Stimulated activated CD8-positive, alpha-beta memory T cell treated with anti-CD3 and anti-CD28 coated beads, Interleukin-7, amount 100 ng/mL, for 1 hour (primary cell): ENCODE measurements at places on chromosomes 4 and X.

DNA sequence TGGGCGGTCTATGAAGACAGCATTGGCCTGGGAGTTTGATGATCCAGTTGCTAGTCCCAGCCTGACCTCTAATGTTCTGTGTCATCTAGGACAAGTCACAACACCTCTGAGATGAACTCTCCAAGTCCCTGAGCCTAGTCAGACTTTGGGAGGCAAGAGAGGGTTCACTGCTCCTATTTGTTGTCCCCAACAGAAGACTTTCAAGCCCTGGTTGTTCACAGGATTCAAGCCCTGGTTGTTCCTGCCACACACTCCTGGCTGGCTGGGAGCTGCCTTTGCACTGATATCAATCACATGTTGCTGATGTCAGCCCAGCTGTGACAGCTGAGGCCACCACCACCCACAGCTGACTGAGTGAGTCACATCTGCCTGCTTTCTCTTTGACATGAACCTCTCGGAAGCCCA is 253.2 kb upstream of the RASGEF1B start:
- no peak for DNase-seq

DNA sequence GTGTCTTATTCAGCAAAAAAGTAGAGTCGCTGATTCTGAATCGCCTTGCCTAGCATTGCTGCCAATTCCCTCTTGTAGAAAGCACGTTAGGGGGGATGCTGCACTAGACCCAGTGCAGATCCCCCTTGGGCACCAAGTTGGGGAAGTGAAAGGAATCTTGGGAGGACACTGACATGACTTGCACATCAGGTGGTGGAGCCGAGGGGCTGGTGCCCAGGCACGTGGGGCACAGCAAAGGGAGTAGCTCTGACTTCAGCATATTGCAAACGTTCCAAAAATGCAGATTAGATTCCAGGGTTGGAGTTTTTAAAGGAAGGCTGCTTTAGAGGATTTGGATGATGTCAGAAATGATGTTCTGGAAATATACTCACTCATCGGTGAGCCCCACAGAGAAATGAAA is 47.4 kb upstream of the GPM6B start:
- no peak for DNase-seq

DNA sequence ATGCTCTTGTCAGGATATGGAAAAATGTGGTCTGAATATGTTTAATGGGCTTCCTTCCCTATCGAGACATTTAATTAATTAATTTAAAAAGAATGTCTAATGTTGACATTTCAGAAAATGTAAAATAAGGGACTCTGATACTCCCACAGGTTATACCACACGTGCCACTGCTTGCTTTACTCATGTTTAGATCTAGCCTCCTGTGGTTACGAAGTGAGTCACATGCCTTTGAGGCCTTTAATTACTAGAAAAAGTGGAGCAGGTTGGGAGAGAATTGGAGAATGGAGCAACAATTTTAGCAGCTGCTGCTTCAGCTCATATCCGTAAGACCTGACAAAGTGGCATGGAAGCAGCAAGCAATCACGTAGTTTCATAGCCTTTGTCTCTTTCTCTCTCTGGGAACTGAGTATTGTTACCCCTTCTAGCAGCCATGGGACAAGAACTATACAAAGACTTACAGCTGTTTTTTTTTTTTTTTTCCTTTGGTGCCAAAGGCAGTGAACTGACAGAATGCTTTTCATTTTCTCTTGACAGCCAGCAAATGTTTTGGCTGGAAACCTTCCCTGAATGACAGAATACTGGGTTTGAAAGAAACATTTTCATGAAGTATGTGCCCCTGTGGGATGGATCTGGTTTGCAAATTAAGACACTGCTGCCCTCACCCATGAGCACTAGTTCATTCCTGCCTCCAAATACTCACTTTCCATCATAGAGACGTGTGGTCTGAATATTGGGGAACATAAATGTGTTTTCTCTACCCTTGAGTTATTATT is 355.1 kb upstream of the PABPC5 start:
- no peak for DNase-seq

GRCh38 chr4:108449129-108449528 is 171.2 kb upstream of the RPL34 start:
- no peak for DNase-seq

- DNase-seq: no peak
These were observed 90.2 kb downstream of the TET2 start for GRCh38 chr4:105236916-105237311.

GRCh38 chr4:56293121-56293520 is 94.2 kb downstream of the AASDH start:
- no peak for DNase-seq

DNA sequence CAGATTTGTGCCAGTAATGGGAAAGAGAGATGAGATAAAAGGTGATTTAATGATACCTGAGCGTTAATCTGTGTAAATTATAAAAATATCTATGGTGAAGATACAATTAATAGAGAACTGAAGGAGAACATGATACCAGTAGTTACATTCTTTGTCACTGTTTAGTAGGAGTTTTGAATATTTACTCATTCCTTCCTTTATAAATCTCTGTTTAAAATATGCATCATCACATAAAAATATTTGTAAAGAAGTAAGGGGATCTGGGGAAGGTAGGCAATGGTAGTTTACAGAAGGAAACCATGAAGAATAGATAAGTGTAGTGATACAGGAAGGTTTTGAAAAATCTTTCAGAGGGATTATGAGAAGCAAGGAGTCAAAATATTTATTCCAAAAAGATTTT is 190.6 kb upstream of the PCDH18 start:
- DNase-seq: no peak

- DNase-seq: no peak
These were observed 401.1 kb downstream of the PCDH18 start for GRCh38 chr4:137131201-137131600.

- no peak for DNase-seq
These were observed 7.2 kb downstream of the IRAK1 start for GRCh38 chrX:154012336-154012991.

DNA sequence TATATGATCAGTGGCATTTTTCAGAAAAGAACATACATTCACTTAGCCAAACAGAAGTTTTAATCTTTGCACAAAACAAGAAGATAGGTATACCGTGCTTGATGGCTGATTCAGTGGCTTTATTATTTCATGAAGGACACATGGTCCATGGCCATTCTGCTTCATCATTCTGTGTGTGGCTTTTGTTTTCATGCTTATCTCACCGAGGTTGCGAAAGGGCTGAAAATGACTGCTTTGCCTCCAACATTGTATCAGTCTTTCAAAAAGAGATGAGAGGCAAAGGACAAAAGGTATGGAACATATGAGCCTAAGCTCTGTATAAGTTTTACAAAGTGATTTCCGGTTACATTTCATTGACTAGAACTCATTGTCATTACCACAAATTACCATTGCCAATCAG is 541.1 kb downstream of the RAB28 start:
- DNase-seq: no peak

- no peak for DNase-seq
These were observed 10.0 kb downstream of the CCDC110 start for GRCh38 chr4:185461565-185461964.

DNA sequence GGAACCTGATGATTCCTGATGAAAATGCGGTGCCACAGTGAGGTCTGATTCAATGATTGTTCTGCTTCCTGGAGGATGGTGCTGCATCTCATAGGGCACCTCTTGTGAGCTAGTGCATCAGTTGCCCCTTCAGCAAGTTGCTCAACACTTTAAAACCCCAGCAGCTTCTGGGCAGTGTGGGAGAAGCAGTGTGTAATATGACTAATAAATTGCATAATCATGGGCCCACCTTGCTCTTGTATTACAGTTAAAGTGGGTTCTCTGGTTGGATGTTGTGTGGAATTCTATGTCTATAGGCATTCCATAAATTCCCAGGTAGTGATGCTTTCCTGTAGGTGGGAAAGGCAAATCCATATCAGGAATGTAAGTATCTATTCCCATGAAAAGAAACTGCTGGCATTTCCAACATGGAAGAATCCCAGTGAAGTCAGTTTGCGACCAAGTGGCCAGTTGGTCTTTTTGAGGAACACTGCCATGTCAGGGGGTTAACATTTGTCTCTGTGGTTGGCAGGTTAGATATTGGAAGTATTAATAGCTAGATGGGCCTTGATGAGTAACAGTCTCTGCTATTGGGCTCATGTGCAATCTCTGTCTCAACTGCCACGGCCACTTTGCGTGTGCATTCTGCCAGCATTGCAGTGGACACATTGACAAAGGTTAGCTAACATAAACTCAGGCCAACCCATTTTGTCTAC is 121.1 kb upstream of the OTUD4 start:
- no peak for DNase-seq

DNA sequence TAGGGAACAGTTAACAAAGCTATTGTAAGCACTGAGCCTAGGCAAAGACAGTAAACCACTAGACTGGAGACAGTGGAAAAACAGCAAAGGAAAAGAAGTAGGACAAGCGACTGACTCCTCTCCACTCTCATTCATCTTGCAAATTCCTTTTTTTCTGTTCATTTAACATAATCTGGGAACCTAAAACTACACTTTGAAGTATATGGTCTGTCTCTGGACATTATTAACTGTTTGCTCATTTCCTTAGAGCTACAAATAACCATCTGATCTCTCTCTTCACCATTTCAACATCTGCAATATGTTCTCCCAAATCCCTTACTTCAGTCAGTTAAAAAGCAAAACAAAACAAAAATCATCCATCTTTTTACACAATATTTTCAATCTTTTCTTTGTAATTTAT is 642 bp downstream of the HMGN5 start:
- no peak for DNase-seq

- DNase-seq: no peak
These were observed 383.2 kb downstream of the PACRGL start for GRCh38 chr4:21083413-21083812.

DNA sequence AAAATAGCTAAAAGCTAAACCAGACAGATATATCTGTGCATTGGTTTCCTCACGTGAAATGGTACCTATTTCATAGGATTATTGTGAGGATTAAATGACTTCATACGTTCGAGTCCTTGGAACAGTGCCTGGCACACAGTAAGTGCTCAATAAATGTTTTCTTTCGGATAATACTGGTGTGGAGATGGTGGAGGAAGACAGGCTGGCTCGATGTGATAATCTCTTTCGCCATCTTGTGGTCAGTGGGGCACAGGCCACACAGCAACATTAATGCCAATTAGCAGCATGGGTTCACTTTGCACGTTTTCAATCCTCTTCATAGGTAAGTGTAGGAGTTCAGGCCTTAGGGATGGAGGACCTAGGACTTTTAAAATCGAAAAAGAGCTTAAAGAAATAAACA is 9.3 kb downstream of the PAGE4 start:
- no peak for DNase-seq

GRCh38 chrX:134746410-134746785 is 88.1 kb upstream of the PLAC1 start:
- no peak for DNase-seq

DNA sequence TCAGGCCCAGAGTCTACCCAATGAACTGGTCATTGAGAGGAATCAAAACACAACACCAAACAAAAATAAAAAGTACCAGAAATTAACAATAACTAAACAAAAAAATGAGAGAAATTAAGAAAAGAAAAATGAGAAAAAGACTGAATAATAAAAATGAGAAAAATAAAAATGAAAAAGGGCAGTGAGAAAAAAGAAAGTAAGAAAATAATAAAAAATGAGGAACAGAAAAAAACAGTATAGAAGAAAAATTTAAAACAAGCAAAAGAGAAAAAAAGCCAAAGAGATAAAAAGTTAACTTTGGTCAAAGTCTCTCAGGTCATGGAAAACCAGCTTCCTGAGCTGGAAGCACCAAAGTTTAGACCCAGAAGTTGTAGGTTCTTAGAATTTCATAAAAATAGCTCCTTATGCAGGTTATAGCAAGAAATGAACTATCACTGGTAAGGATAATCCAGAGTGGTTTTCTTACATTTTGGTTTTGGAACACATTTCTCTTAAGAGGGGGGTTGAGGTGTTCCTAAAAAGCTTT is 51.0 kb upstream of the WDR17 start:
- no peak for DNase-seq

- DNase-seq: no peak
These were observed 112.2 kb upstream of the MAP3K15 start for GRCh38 chrX:19627533-19627932.

GRCh38 chrX:117376460-117376859 is 740.1 kb downstream of the KLHL13 start:
- no peak for DNase-seq

DNA sequence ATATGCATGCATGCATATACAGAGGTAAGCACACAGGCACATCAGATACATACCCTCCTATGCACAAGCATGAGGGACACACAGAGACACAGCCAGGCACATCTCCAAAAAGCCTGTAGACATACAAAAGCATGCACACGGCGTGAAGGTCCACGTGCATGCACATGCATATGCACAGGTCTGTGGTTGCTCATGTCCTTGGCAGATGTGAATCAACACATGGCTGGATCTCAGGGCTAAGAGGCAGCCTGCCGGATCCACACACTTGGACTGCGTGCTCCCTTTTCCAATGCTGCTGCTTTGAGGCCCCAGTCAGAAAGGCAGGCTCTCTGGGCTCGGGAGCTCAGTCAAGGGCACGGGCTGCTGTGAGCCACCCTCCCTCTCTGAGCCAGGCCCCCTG is 3.6 kb downstream of the STARD8 start:
- DNase-seq: no peak

GRCh38 chr4:84944947-84945346 is 21.5 kb downstream of the WDFY3 start:
- no peak for DNase-seq
